ENCODE measurements at places on chromosomes 7 and 10. TPM values are rescaled to one million over a fixed set of nuclear protein-coding genes. Genes with fewer than 3 reads are reported as not detected.

DNA sequence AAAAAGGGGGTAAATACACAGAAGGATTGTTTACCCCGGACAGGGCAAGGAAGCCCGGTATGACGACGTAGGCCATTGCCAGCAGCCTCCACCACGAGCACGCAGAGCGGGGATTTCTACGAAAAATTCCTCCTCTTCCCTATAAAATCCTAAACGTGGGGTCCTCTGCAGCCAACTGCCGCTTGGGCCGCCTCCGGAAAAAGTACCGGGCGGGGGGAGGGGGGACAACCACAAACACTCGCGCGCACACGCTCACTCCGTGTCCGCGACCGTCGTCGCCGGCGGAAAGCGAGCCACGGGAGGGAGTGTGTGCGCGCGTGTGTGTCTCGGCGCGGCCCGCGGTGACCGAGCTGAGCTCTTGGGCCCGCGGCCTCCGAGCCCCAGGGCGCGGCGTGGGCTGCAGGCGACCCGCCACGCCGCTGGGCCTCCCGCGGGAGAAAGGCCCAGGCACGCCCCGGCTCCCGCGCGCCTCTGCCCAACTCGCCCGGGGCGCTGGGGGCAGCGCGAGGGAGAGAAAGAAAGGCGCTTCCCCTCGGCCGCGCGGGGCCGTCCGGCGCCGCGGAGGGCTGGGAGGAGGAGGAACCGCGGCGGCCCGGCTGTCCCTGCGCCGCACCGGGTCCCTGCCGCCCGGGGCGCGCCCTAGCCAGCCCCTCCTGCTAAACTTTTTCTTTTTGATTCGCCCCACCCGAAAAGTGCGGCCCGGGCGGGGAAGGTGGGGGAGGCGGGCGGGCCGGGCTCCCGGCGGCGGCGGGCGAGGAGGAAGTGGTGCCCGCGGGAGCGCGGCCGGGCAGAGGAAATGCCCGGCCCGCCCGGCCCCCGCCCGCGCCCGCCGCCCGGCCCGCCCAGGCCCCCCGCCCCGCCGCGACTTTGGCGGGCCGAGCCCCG, 1.5 kb downstream of the CTBP2 start:
- DNase-seq, result no peak

- DNase-seq, result no peak
Observed at GRCh38 chr7:27155816-27156507, 513 bp downstream of the HOXA7 start.

Gene BAMBI
- total RNA-seq, result 35.4 TPM

DNA sequence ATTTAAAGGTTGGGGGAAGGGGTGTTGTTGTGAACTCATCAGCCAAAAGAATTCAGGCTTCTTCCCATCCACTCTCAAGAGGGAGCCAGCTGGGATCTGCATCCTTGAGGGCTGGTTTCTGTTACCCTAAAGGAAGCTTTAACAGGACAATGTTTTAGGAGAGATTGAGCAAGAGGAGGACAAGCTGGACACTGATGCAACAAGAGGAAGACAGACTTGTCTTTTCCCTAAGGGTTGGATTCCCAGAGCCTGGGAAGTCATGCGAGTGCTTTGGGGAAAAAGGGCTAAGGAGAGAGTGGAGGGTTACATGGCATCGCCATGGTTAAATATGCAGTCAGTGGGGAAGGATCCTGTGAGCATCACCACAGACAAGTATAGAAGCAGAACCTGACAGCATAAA, 47.6 kb upstream of the PDE1C start:
- no peak for DNase-seq

Gene INHBA
- total RNA-seq, result 0.31 TPM

- no peak for DNase-seq
Observed at GRCh38 chr10:34736976-34737771, 77.9 kb downstream of the PARD3 start.

Gene SPDYE16
- total RNA-seq, result 0.31 TPM

DNA sequence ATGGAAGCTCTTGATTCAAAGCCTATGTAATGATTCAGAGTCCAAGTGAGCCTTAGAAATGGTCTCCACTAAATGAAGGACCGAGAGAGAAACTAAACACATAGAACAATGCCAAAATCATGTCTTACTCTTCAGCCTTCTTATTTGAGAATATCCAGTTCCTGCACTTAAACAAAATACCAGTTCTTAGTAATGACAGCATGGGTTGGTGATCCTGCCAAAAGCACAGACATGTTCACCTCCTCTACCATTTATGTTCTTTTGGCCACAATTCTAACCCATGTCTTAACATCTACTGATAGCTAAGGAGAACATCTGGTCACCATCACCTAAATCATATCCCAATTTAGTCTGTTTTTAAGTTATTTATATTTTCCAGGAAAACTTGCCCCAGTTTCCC, 239.6 kb upstream of the PTN start:
- DNase-seq, result no peak

DNA sequence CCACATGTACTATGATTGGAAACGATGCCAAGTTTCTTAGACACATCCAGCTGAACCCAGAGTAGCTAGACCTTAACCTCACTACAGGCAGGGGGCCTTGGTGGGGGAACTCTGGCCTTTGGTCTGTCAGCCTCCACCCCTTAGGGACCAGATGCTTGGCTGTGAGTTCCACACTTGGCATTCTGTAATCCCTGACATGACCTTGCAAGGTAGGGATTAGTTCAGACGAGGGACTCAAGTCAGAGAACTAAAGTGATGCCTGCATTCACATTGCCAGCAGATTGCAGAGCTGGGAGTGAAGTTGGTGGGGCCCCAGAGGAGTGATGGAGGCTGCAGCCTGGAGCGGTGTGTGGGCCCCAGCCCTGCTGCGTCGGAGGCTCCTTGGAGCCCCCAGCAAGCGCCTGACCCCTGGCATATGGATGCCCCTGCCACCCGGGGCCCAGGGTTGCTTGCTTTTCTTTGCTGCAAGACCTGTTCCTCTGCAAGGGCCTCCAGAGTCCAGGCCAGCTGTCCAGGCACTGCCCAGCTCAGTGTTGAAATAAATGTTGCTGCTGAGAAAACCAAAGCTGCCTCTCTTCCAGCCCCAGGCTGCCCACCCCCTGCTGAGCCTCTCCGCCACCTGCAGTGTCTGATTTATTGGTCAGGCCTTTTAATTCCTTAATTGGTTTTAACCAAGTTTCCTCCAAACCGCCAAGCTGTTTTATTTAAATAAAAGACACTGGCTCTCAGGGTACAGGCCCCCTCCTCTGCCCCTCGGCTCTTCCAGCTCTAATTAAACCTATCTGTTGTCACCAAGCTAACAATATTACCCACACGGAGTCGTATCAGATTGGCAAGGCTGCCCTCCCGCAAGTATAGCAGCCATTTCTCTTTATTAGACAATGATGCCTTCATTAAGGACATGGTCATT, 4.7 kb downstream of the NPTX2 start:
- DNase-seq, result no peak

DNA sequence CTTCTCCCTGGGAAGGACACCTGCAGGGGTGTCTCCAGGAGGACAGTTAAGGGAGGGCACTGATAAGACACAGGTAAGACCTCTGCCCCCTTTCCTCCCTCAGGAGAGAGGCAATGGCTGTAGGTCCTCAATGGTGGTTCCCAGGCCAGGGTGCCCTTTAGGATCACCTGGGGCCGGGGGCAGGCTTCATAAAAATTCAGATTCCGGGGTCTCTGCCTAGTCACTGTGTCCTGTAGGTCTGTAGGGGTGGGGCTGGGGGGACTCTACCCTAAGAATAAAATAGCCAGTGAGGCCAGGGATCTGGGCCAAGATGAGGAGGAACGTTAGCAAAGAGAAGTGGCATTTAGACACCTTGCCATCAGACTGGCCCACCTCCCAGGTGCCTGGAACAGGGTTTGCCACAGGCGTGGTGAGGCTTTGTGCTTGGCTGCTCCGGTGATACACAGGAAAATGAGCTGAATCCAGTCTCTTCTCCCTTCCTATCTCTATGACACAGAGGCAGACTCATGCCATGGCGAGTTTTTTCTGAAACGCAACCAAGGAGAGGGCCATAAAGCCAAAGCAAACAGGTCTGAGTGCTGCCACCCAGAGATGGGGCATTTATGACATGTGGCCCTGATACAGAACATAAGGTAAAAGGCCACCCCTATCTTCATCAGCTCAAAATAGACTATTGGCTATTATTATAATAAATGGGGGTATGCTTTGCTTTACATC, 52.6 kb downstream of the SH3PXD2A start:
- DNase-seq, result no peak

DNA sequence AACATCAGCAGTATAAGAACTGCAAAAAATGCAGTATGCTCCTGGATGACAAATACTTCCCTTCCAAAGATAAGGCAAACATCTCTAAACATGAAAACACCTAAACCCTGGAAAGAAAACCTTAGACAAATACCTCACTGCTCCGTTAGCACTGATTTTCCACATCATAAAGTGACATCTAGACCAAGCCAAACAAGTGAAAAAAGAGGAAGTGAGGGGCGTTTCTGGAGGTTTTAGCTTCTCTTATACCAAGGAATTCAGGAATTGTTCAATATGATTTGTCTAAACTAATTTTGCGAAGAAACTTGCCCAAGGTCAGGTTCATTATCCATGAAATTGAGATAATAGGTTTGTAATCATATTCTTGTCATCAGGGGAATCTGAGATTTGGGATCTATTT, 279.7 kb downstream of the ADRA2A start:
- DNase-seq, result no peak

- no peak for DNase-seq
Observed at GRCh38 chr10:118504467-118505205, 90.8 kb downstream of the PRLHR start.

DNA sequence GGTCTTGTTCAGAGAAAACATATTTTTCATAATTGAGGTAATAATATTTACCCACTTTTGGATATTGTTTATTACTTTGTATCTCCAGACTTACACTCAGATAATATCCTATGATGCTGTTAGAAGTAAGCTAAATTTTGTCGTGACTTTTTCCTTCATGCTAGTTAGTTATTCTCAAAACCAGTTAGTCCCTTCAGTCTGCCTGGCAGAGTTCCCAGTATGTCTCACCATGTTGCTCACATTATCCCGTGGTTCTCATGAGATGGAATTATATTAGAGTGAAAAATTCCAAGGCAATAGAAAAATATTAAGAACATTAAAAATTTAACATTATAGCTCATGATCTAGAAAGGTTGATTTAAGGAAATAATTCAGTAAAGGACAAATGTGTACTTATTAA, 81.5 kb upstream of the SMIM30 start:
- DNase-seq, result no peak

DNA sequence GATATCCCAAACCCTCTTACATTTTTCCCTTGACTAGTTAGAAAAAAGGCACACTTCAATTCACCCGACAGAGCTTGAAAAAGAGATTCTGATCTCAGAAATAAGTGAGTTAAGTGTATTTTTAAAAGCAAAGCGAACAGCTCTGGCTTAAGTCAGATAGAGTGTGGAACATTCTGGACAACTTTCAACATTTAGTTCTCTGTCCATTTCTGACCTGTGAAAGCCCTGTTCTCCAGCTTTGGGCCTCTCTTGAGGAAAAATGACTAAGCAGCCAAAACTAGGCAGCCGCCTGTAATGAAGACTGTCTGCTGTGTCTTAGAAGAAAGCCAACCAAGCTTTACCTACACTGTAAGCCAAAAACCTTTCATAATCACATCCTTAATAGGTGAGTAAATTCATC, 50.5 kb downstream of the CDK6 start:
- DNase-seq, result no peak

Gene ASIC3
- total RNA-seq, result 3.5 TPM

Gene MICALL2
- 12.7 TPM for total RNA-seq

GRCh38 chr7:10268034-10268433, 705.6 kb upstream of the PHF14 start:
- DNase-seq, result no peak

DNA sequence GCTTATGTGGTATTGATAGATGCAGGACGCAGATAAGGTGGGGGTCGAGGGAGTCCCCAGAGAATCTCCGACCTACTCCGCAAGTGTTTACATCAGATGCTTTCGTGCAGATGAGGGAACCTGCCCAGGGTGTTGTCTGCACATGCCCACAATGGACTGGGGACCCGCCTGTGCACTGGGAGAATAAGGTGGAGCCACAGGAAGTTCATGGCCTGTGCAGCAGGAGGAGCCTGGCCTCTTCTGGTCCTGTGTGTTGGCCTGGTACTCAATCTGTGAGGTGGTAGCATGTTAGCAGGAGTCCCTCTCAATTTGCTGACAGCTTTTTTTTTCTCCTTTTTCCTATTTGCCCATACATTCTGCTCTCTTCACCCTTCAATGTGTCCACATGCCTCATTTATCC, 54.1 kb upstream of the AKR1C1 start:
- no peak for DNase-seq

Gene PYROXD2
- 15.8 TPM for total RNA-seq

Gene UPK3B
- 4.7 TPM for total RNA-seq

All from progenitor cell of endocrine pancreas (in vitro differentiated cells).